Progenitor cell of endocrine pancreas (in vitro differentiated cells): ENCODE measurements at places on chromosomes 3 and 15.

- DNase-seq: no peak
Measured at GRCh38 chr15:80015156-80015555, 44.2 kb upstream of the BCL2A1 start.

GRCh38 chr3:78887547-78888011 is 880.2 kb downstream of the ROBO1 start:
- DNase-seq: no peak

GRCh38 chr3:189353988-189354889 is 182.5 kb downstream of the TPRG1 start:
- DNase-seq: no peak

DNA sequence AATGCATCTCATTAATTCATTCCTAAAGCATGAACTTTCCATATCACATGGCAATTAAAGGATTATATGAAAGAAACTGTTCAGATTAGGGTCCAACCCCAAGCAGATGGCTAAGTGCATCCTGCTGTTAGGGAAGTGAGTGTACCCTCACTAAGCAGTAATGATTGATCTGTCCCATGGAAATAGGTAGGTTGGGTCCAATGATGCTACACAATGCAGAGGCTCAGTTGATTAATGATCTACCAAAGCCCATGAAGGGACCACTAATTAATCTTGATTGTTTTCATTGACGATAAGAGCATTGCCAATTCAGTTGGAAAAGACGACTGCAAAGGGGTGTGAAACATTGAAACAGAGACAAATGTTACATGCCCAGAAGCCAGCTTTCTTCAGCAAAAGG is 194.5 kb upstream of the LRTM1 start:
- DNase-seq: no peak

GRCh38 chr3:168678730-168679129 is 583.0 kb upstream of the GOLIM4 start:
- no peak for DNase-seq

DNA sequence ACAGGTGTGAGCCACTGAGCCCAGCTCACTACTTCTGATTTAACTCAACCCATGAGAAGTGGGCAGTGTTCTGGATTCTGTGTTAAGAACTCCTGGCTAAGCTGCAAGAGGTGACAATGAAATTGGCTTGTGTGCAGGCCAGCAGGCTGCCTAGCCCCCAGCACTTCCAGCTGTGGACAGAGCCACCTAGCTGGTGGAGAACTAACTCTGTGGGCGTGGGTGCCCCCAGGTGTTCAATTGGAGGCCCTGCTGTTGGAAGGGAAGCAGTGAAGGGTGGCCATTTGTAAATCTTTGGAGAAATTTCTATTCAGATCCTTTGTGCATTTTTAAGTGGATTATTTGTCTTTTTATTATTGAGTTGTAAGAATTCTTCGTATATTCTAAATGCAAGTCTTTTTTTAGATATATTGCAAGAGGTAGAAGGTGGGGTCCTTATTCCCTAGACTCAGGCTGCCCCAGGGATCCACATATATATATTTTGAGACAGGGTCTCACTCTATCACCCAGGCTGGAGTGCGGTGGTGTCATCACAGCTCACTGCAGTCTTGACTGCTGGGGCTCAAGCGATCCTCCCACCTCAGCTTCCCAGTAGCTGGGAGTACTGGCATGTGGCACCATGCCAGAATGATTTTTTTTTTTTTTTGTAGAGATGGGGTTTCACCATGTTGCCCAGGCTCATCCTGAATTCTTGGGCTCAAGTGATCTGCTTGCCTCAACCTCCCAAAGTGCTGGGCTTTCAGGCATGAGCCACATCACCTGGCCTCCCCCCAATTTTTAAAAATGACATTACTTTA is 7.2 kb upstream of the SCAMP5 start:
- peak; percentile 46 for DNase-seq

DNA sequence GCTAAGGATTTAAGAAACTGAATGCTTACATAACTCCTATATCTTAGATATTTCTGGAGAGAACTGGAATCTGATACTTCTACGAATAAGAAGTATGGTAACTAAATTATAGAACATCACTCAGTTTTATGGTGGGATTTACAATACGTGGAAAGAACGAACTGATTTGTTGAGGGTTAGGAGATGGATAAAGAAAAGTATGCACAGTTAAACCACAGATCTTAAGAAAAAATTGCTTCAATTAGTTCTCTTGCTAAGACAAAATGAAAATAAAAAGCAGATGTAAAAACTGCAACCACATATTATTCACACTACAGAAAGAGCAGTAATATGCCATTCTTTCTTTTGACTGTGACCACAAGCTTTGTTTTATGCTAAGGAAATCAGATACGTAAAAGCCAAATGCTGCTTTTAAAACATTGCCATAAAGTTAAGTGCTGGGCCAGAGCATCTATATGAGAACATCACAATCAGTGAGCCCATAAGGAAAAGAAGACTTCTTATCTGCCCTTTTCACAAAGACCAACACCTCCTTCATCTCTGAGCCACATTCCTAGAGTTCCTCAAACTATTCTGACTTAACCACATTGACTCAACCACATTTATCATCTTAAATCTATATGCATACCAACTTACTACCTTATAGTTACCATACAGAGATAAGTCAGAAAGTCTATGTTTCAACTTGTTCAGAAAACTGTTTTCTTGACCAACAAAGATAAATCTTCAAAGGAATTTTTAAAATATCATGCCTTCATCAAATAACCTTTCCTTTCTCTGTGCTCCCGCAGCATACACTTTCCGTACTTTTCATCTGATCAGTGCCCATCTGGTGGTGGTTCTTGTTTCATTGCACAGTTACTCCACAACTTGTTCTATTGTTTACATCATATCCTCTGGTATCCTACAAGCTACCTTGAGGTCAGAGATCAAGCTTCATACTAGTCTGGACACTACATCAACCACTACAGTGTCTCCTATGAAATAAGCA is 61.7 kb downstream of the FSIP1 start:
- DNase-seq: no peak

- DNase-seq: no peak
Measured at GRCh38 chr15:82900511-82901060, 51.9 kb downstream of the HOMER2 start.

DNA sequence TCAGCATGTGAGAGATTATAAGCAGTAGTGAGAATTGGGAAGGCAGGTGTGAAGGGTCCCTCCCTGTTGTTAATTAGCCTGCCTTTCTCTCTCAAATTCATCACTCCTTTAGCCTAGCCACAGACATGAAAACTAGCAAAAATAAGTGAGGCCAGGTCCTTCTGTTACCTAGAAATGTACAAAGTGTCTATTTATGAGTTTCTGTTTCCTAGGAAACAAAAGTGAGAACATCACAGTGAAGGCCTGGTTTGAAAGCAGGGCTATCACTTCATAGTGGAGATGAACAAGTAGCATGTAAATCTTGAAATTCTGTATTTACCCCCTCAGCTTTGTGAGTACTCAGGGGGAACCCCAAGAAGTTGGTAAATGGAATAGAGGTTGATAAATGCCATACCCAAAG is 78.2 kb upstream of the UMPS start:
- no peak for DNase-seq

DNA sequence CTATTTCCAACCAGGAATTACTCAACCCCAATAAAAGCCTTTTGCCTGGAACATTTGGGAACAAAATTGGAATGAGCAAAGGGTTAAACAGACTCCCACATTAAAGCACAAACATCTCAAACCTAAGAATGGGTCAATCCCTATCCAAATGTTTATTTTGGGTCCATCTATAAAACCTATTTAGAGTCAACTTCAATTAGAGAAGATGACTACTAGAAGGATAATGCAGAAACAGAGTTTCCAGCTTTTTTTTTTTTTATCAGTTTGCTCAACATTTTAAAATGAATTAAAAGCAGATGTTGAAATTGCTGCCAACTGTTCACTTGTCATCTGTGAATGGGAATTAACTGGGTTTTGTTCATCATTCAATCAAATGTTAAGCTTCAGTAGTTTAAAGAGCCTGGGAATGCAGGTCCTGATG is 4.1 kb upstream of the TBC1D23 start:
- DNase-seq: no peak

DNA sequence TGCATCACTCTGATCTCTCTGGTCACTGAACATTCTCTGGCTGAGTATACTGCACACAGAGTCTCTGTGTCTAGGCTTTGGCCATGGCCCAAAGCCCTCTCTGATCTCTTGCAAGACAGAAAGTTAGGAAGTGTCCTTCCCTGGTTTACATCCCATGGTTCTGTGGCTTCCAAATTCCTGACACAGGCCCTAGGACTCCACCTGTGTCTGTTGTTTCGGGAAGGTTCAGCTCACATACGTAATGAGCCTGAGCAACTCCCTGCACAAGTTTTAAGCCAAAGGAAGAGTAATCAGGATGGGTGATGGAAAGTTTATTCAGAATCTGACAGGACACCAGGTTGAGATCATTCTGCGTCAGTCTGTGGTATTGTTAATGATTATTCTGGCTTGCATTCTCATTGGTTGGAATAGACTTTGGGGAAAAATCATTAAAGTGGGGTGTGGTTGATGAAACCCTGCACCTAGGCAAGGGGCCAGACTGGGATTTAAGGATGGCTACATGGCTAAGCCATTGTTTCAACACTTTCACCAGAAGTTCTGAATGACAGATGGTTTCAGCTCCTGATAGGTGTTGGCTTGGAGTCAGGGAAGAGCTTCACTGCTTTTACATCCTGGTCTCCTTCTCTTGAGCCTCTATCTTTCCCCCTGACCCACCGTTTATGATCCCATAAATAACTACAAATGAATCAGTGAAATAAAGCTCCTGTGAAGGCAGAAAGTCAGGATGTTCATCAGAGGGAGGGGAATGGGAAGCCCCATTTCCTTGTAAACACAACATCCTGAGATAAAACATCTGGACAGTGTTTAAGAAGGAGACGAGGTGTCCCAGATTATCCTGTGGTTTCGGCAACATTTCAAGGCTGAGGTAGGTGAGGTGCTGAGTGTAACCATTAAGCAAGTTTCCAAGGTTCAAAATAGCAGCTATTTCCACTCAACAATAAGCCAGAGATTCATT is 14.1 kb downstream of the LCMT2 start:
- no peak for DNase-seq

DNA sequence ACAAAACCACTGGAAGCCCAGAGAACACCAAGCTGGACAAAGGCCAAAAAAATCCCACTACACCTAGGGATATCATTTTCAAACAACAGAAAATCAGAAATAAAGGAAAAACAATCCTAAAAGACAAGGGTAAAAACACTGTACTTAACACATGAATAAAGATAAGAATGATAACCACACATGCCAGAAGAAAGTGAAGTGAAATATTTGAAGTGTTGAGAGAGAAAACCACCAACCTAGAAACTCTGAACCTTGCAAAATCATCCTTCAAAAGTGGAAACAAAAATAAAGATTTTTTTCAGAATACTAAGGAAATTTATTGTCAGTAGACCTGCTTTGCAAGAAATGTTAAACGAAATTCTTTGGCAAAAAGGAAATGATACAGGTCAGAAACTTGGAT is 45.1 kb downstream of the KPNA1 start:
- DNase-seq: no peak

- peak; percentile 36 for DNase-seq
Measured at GRCh38 chr15:60590935-60591495, 112.1 kb upstream of the ICE2 start.

GRCh38 chr3:194472290-194472920 is 14.4 kb downstream of the ATP13A3 start:
- DNase-seq: no peak

- no peak for DNase-seq
Measured at GRCh38 chr3:148023994-148024393, 614.8 kb downstream of the ZIC1 start.

- DNase-seq: no peak
Measured at GRCh38 chr3:63911509-63911872, 692 bp downstream of the SCAANT1 start.

- no peak for DNase-seq
Measured at GRCh38 chr3:133130168-133130567, 92.0 kb downstream of the TMEM108 start.

DNA sequence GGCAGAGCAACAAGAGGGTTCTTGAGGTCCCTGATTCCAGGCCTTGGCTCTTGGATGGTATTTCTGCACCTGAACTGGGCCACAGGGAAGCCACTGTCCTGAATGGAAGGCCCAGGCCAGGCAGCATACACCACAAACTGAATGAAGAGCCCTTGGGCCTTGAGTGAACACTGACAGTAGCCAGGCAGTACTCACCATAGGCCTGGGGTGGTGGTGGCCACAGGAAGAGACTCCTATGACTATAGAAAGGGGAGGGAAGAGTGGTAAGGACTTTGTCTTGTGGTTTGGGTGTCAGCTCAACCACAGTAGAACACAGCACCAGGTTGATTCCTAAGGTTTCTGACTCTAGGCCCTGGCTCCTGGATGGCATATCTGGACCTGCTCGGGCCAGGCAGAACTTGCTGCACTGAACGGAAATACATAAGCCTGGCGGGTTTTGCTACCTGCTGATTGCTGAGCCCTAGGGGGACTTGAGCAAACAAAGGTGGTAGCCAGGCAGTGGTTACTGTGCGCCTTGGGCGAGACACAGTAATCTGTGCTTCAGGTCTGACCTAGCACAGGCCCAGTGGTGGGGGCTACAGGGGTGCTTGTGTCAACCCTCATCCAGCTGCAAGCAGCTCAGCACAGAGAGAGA is 241.4 kb downstream of the ISL2 start:
- DNase-seq: no peak

GRCh38 chr3:39108200-39108710 is 775 bp downstream of the TTC21A start:
- no peak for DNase-seq
